Activated naive CD8-positive, alpha-beta T cell treated with anti-CD3 and anti-CD28 coated beads, Interleukin-2, amount 10 ng/mL, durations not matched to agents 7 days and 5 days (primary cell): ENCODE measurements at places on chromosomes 11 and 22. TPM values are rescaled to one million over a fixed set of nuclear protein-coding genes. Genes with fewer than 3 reads are reported as not detected.

- no peak for DNase-seq
Observed at GRCh38 chr22:45268167-45268957, 16.4 kb upstream of the UPK3A start.

- DNase-seq, result no peak
Observed at GRCh38 chr11:134346101-134346975, 14.6 kb downstream of the GLB1L2 start.

GRCh38 chr11:22246992-22247391 lies 54.1 kb downstream of the ANO5 start:
- DNase-seq, result no peak

GRCh38 chr11:31500560-31500959 lies 8.9 kb downstream of the IMMP1L start:
- no peak for DNase-seq

DNA sequence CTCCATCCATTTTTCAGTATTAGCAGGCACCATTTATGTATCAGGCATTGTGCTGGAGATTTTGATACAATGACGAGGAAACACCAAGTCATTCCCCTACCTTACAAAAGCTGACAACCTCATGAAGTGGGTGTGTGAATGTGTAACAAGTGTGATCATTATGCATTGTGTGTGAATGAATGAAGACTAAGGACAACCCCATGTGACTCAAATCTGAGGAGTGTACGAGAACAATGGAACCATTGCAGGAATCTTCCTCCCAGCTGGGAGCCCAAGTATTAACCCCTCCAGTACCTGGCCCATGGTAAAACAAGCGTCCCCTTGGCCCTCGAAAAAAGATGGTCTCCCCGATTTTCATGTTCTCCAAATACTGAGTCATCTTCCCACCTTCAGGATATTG lies 4.4 kb downstream of the CYB5R2 start:
- no peak for DNase-seq

DNA sequence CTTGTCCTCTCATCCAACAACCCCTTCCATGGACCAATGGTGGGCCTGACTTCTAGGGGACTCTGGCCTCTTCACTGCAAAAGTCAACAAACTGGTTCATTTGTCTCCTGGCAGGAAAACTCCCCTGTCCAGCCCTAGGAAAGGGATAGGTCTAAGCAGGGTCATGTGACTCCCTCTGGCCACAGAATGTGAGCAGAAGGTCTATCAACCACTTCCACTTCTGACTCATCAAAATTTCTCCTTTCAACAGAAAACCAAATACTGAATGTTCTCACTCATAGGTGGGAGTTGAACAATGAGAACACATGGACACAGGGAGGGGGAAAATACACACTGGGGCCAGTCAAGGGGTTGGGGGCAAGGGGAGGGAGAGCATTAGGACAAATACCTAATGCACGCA lies 1.3 kb upstream of the ISX start:
- DNase-seq, result no peak

DNA sequence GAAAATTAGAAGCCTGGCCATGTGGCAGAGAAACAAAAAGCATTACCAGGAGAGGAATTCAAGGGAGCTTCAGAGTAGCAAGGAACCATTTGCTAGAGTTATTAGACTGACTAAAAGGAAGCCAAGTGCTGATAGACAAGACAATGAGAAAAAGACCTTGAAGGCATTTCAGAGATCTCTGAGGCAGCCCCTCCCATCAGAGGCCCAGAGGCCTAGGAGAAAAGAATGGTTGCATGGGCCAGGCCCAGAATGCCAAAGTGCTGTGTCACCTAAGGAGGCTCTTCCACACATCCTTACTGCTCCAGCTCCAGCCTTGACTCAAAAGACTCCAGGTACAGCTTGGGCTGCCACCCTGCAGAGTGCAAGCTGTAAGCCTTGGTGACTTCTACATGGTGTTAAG lies 61.8 kb upstream of the POU2AF2 start:
- no peak for DNase-seq

GRCh38 chr11:62539238-62539925 lies 7.2 kb downstream of the AHNAK start:
- DNase-seq, result no peak

- DNase-seq, result no peak
Observed at GRCh38 chr11:19337779-19338178, 97.0 kb upstream of the E2F8 start.

DNA sequence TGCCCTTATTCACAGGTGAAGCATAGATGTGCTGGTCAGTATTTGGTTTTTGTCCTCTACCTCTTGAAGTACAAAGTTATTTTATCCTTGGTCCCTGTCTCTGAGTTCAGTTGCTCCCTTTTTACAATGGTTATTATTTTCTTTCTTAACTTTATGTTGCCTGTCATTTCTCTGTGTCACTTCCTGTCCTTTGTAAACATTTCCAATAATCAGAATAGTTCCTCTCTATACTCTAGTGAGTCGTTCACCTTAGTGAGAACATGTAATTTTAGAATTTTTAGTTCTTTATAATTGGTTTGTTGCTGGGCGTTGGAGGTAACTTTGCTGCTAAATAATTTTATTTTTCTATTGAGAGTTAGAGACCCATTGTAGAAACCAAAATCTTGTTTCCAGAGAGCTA lies 16.0 kb downstream of the CSTPP1 start:
- DNase-seq, result no peak

PCF11 gene
- 109 TPM for total RNA-seq

SLC25A45 gene
- total RNA-seq, result 29.6 TPM

- DNase-seq, result peak; percentile 83
Observed at GRCh38 chr11:66289548-66290329, 796 bp upstream of the YIF1A start.

GRCh38 chr11:64804346-64805210 lies 1.6 kb upstream of the MAP4K2 start:
- DNase-seq, result no peak

DNA sequence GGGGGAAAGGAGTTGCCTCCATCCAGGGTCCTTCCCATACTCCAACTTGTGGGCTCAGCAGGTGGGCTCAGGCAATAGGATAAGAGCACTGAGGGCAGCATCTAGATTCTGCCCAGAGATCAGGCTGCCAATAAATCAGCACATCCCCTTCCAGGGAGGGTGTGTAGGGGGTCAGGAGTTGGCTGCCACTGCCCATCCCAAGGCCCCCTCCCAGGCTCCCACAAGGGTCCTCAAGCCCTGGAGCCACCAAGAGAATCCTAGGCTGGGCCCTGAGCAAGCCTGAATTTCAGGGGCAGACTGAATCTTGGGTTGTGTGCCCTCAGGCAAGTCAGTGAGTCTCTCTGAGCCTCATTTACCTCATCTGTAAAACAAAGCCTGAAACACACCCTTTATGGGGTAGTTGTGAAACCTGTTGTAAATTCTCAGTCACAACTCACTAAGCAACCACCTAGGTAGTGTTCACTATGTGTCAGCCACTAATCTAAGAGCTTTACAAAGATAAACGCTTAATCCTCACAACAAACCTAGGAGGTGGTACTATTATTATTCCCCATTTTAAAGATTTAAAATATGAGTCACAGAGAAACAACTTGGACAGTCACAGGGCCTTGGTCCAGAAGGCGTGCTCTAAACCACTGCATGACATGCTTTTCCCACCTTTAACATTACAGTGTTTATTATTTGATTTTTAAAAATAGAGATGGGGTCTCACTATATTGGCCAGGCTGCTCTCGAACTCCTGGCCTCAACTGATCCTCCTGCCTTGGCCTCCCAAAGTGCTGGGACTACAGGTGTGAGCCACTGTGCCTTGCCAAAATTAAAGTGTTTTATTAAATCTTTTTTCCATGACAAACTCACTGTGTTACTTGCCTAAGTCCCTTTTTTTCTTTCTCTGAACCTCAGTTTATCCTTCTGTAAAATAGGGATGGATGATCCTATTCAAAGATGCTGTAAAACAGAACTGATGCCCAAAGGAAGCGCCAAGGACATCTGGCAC lies 36.2 kb downstream of the LMO1 start:
- no peak for DNase-seq

- no peak for DNase-seq
Observed at GRCh38 chr11:706957-707816, 1.2 kb downstream of the EPS8L2 start.
